ENCODE measurements at places on chromosomes 12 and 14. TPM values are rescaled to one million over a fixed set of nuclear protein-coding genes. Genes with fewer than 3 reads are reported as not detected.

DNA sequence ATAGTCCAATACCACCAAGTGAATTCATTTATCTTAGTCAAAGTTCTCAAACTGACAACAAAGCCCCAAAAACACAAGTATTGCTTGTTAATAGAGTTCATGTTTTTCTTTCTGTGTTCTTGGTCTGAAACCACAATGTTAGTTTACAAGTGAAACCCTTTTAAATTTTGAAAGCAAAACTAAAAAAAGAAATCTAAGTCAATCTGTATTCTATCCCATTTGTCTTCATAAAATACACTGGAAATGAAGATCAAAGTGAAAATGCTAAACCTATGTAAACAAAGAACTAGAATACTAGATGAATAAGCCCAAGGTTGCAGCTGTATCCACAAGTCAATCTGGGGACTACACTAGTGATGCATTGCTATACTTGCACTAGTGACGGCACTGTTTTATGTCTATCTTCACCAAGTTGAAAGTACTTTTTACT is 10.4 kb downstream of the MAP4K5 start:
- DNase-seq: no peak

DNA sequence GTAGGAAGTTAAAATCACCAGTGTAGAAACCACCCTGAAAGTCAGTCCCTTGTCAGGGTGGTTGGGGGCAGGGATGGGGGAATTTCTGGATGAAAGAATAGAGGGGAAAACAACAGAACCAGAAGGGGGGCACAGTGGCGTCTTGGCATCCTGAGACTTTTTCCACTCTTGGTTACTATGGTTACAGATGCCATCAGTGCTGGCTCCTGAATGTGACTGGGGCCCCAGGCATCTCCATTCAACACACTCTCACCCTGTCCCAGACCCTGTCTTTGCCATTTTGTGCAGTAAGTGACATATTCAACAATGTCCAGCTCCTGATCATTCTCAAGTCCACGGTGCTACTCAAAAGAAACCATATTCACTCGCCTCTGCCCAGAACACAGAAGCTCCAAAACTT is 11.3 kb downstream of the KCNK10 start:
- DNase-seq: no peak

GRCh38 chr12:118981285-118982211 is at the start of gene SRRM4:
Gene SRRM4 (plus strand): TSS chr12:118981541. CDS start chr12:118981883, 342 bp downstream.
- peak; percentile 16 for DNase-seq

DNA sequence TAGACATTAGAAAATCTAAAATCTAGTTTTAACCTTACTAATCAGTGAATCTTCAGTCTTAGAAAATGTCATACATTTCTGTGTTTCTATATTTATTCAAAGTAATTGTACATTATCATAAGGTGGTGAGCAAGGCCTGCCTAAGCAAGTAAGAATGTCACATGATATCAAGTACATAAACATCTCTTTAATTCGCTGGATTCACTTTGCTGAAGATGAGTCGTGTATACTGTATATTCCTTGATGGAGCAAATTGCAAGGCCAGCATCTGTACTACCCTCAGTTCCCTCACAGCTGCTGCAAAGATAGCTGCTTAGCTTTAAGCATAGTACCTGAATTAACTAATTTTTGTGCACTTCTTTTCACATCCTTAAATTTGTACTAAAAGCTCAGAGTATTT is 8.5 kb upstream of the AK7 start:
- no peak for DNase-seq

GRCh38 chr12:122073815-122074214 is 4.7 kb upstream of the MLXIP start:
- DNase-seq: no peak

- DNase-seq: no peak
Observed at GRCh38 chr14:71918955-71919354, 13.3 kb upstream of the RGS6 start.

DNA sequence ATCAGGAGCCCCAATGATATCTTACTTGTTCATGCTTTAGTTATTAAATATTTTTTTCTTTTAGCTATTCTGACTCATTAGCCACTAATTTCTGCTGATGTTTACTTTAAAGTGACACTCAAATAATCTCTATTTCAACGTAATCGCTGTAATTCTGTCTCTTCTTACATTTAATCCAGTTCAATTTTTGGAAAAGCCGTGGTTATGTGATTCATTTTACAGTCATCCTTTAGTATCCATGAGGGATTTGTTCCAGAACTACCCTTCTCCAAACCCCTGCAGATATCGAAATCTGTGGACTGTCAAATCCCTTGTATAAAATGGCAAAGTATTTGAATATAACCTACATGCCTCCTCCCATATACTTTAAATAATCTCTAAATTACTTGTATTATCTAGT is 1103.4 kb downstream of the LRFN5 start:
- DNase-seq: no peak

- peak; percentile 34 for DNase-seq
Observed at GRCh38 chr12:6461401-6462233, 8.9 kb downstream of the VAMP1 start.

The KRT85 gene
- polyA plus RNA-seq: not detected

The PAH gene
- not detected for polyA plus RNA-seq

Data from muscle of back (tissue), 13 donors.